ENCODE measurements at places on chromosomes 5 and 9.

GRCh38 chr9:129667850-129668249 is 2.4 kb downstream of the PRRX2 start:
- DNase-seq = no peak

DNA sequence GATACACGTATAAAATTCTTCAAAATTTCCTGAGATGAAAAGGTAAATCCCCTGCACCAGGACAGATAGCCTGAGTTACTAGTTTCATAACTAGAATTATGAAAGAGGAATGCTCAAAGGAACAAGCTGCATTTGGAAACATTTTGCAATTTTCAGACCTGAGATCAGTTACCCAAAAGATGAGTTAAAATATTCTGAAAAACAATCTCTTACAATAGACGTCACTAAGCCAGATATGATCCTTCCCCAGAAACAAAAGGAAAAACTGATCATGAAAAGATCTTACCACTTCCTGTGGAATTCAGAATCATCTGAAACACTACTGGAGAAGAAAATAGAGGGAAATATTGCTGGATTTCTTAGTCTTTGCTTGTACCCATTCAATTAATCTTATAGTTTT is 204.7 kb downstream of the ARRDC3 start:
- DNase-seq = no peak

GRCh38 chr9:77770340-77770739 is 122.2 kb upstream of the GNA14 start:
- DNase-seq = no peak

DNA sequence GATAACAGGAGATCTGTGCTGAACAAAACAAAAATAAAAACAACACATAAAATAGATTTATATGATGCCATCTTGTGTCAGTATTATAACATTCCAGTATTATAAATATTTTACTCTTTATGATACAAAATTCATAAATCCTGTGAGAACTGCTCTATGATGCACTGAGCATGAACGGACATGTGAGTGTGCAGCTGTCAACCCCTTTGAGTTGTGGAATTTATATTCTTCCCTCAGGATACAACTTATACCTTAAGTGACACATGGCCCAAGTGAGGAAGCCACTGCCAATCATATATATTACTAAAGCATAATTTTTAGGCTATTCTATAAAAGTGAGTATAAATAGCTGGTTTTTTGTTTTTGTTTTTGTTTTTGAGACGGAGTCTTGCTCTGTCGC is 116.0 kb upstream of the OR13F1 start:
- no peak for DNase-seq

- DNase-seq = no peak
Measured at GRCh38 chr5:157592594-157592993, 17.0 kb upstream of the ADAM19 start.

DNA sequence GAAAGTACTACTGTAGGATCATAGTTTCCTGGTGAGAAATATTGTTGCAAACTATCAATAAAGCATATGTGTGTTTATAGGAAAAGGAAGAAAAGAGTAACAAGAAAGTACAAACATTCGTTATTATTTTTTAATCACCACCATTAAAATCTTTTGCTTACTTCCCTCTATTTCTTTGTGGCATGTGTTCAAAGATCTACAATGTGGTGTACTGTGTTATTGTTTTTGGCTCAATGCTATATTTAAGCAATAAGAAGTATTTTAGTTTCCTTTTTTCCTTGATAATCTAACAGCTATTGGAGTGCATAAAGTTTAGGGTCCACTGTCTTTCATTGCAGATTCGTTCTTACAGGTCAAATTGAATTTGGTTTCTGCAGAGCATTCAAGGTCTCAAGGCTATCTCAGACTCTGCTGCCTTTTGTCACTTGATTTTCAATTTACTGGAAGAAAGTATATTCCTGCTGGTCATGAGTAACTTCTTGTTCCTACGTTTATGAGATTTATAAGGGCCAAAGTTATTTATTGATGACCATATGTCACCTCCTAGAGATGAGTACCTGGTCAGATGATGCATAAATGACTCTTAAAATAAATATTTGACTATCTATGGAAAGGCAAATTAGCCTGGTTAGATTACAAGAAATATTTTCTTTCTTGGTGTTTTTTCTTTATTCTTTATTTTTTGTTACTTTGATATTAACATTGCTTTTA is 323.0 kb downstream of the TMEM167A start:
- DNase-seq = no peak

GRCh38 chr9:71758785-71759184 is 9.5 kb downstream of the CEMIP2 start:
- no peak for DNase-seq

DNA sequence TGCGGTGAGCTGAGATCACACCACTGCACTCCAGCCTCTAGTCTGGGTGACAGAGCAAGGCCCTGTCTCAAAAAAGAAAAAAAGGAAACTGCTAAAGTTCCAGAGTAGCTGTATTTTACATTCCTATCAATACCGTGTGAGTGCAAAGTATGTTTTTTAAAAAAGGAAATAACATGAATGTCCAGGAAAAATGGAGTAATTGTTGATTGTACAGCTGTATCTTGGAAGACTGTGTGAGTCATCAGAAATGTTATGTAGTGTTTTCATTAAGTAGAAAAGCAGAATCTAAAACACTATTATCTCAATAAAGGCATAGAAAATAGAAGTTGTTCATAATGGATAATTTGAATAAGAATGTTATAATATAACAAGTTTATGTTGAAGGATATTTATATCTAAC is 53.9 kb downstream of the ZCCHC7 start:
- DNase-seq = no peak

DNA sequence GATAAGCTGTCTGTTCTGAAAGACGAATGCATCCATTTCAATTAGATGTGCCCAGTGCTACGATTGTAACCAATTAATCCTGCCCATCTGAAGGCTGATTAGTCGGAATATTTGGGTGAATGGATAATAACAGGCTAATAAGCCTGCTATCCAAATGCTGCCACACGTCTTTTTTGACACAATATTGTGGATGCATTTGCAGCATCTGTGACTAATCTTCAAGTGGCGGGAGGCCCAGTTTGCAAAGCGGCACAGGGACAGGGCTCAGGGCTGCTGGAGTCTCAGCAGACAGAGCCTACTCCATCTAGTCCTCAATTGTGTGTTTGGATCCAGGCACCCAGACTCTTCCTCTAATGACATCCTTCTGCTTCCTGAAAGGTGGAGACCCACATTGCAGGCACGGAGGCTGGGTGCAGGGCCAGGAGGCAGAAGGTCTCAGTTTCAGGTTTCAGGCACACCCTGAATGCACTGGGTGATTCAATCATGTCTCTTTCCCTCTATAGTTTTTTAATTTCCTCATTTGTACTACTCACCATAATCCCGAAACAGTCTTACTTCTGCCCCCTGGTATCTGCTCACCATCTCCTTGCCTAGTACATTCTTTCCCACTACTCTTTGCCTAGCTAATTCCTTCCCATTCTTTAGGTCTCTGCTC is 169.6 kb downstream of the ASTN2 start:
- no peak for DNase-seq

DNA sequence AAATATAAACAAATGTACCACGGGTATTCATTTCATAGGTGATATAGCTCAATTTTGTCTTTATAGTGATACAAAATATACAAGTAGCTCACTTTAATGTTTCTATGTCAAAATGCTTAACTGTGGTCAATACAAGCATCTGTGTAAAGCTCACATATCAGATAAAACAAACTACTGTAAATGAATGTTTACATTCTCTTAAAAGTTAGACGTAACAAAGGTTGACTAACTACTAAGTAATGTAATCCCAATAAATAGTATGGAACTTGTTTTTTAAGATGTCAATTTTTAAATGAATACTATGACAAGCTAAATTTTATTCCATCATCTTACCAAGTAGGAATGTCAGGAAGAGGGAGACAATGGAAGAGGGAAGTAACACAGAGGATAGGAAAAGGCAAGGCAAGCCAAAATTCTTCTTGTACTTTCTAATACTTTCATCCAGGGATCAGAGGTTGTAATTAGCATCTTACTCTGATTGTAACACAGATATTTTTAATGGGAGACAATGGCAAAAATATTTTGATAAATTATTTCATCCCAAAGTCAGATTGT is 105.5 kb downstream of the STRBP start:
- no peak for DNase-seq

DNA sequence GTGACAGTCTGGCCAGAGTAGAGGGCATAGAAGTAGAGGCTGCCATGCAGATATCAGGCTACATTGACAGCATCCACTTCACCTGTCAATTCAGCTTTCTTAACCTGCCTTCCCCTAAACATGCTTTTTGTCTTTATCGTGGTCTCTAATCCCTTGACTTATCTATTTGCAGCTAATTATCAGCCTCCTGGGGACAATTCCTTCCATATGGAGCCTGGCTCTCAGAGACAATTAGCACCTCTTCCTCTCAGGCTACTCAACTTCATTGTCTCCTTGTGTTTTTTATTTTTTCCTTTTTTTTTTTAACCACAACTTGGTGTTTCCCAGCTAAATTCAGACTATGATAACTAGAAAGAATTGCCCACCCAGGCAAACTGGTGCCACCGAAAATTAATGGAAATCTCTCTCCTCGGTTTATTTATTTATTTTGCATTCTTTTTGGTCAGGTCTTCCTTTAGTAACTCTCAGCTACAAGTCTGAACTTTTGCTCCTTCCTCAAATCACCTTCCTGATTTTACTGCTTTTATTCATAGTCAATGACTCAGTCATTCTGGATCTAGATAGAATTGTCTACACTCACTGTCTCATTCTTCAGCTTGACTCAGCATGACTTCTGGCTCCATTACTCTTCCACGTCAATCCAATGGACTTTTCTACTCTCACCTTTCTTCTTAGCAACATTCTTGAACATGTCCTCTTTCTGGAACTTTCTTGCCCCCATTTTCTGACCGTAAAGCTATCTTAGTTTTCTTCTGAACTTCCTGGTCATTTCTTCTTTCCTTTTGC is 63.0 kb upstream of the BASP1 start:
- no peak for DNase-seq

GRCh38 chr9:99210572-99210971 is 11.2 kb downstream of the ALG2 start:
- DNase-seq = no peak

DNA sequence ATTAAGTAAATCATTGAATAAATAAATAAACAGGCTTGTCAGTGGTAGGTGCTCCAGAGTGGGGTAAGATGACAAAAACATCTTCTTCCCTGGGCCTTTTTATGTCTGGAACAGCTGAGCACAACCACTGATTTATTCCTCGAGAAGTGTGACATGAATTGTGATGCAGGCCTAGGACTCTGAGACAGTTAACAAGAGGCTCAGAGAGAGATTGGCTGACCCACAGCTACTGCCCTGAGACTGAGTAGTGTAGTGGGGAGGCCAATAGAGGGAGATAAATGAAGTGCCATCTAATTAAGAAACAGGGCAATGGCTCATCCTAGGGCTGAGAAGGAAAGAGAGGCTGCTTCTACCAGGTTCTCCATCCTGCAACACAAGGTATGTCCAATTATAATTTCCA is 369.3 kb upstream of the TRPC7 start:
- DNase-seq = no peak

- DNase-seq = no peak
Measured at GRCh38 chr9:111036429-111036789, 1.9 kb downstream of the LPAR1 start.

- no peak for DNase-seq
Measured at GRCh38 chr5:87524217-87524616, 111.5 kb upstream of the CCNH start.
